ENCODE measurements at places on chromosomes 7 and 10. TPM values are rescaled to one million over a fixed set of nuclear protein-coding genes. Genes with fewer than 3 reads are reported as not detected.
A peak's percentile ranks its signal among the peaks of the same experiment; 100 is the strongest.

Gene MEST
- 91.1 TPM for polyA plus RNA-seq

Gene PHKG1
- polyA plus RNA-seq, result 0.71 TPM

DNA sequence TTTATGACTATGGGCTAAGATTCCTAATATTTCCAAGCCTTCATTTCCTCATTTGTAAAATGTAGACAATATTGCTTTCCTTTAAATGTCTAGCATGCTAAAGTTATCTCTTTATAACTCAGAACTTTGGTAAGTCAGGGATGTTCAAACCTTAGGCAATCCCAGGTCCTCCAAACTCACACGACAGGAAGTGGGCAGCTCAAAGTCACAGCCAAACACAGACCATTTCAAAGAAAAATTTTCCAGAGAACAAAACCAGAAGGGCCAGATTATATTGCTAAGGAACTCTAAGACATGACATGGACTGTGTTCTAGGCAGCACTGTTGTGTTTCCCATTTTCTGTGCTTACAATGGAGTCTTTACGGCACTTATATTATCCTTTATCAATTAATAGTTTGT lies 87.8 kb upstream of the DYNC1I1 start:
- no peak for DNase-seq

GRCh38 chr10:73586583-73586984 lies 4.6 kb downstream of the USP54 start:
- DNase-seq, result peak; percentile 37

DNA sequence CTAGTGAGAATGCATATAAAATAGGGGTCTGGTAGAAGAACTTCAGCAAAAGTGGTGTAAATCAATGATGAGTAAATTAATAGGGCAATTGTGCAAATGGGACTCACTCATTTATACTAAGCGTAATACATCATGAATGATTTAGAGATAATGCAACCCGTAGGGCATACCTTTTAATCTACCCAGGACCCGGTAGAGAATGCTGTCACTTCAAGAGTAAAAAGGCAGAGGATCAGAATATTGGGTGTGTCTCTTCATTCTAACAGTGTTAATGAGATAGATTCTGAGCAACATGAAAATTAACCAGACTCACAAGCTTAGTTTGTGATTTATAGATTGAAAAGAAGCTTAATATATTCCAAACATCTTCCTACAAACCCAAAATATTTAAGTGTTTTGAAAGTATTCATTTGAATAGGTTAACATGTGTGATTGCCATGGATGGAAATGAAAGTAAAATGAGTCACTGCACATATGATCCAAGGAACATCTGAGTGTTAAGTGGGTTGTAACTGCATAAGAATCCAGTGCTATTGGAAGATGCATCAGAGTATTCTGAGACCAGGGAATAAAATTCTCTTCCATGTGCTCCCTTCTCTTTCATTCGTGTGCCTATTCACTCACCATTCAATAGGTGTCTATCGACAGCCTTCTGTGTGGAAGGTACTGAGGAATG lies 690.6 kb downstream of the AUTS2 start:
- DNase-seq, result no peak
